ENCODE measurements at places on chromosomes 2 and 18. TPM values are rescaled to one million over a fixed set of nuclear protein-coding genes. Genes with fewer than 3 reads are reported as not detected.

GRCh38 chr18:79519751-79520477 is 124.2 kb downstream of the NFATC1 start:
- no peaks in the 10 kb centered on the region for H3K4me1 ChIP-seq
- no peak overlapping the region for H3K4me3 ChIP-seq
- H3K27ac ChIP-seq, result no peak overlapping the region
- no peaks in the 10 kb centered on the region for H3K27me3 ChIP-seq
- DNase-seq, result no peak

DNA sequence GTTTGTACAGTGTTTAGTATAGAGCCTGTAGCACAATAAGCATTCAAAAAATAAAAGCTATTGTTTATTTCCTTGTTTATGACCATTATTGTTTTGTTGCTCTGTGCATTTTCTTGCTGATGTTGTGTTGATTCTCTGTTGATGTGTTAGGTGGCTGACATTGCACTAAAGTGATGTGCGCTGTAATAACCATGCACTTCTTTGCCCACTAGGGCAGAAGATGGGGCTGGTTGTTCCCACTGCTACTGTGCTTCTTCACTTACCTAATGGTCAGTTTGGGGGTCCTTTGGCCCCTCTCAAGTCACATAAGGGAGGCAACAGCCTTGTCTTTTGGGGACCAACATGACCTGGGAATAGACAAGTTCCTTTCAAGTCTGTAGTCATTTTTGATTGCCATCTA is 6.0 kb downstream of the SCG2 start:
- H3K27ac ChIP-seq, result no peak overlapping the region
- no peak for DNase-seq
- no peaks in the 10 kb centered on the region for H3K27me3 ChIP-seq
- no peaks in the 10 kb centered on the region for H3K36me3 ChIP-seq
- H3K4me1 ChIP-seq, result no peaks in the 10 kb centered on the region
- H3K4me3 ChIP-seq, result no peak overlapping the region

DNA sequence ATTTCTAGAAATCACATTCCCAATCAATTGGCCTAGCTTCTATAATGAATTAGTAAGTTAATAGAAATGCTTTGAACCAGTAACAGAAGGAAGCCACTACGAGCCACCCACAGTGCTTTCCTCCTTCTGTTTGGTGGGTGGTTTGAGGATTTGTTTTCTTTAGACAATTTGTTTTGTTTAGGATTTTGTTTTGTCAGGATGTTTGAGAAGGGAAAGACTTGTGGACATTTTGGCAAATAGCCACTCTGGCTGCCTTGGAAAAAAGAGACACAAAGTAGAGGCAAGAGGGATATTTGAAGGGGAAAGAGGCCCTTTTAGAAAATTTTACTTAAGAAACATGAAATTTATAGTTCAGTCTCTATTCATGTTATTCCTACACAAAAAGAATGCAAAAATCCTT is 47.7 kb downstream of the TANK start:
- no peak overlapping the region for H3K27ac ChIP-seq
- no peak overlapping the region for H3K4me3 ChIP-seq
- no peak for DNase-seq
- H3K4me1 ChIP-seq, result no peaks in the 10 kb centered on the region
- no peaks in the 10 kb centered on the region for H3K27me3 ChIP-seq

DNA sequence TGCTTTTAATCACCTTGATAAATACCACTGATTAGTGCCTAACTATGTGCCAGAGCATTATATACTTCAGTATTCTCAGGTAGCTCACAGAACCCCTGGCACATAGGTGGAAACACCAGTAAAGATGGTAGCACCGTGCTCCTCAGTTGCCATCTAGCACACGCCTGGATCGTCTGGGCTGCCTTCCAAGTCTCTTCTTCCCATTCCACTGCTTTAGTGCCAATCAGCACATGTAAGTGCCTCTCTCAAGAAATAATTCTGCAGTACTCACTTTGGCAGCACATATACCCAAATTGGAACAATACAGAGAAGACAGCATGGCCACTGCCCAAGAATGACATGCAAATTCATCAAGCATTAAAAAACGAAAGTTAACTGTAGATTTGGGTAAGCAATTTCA is 13.0 kb downstream of the POLR2D start:
- H3K4me3 ChIP-seq, result no peak overlapping the region
- DNase-seq, result no peak
- H3K27ac ChIP-seq, result no peak overlapping the region
- H3K27me3 ChIP-seq, result no peaks in the 10 kb centered on the region
- peaks cover 43% of the 10 kb centered on the region for H3K36me3 ChIP-seq

GRCh38 chr18:66668706-66669105 is 64.8 kb upstream of the CDH19 start:
- no peak for DNase-seq
- H3K36me3 ChIP-seq, result no peaks in the 10 kb centered on the region
- H3K27me3 ChIP-seq, result no peaks in the 10 kb centered on the region
- H3K4me3 ChIP-seq, result no peak overlapping the region
- H3K4me1 ChIP-seq, result no peaks in the 10 kb centered on the region

DNA sequence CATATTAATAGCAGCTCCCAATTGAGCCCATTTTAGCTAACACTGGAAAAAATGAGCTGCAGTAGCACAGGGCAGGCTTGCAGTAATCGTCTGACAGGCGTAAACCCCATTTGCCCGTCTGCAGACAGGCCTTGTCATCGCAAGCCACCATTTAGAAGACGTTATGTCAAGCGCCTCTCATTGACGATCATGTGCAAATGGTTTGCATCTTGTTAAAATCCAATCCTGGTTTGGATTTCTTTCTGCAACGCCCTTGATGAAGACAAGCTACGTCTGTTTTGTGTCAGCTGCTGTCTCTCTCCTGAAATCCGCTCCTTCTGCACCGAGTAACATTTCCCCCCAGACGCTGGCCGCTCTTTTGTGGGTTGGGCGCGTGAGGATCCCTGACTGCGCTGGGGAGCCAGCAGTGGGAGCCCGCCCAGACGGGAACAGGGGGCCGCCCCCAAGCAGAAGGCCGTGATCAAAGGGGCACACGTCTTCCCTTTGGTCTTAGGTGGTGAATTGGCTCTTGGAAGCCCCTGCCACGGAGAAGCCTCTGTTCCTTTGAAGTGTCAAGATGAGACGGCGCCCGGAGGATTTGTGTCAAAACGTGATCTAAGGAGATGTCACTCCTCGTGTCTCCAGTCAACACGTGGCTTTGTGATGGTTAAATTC is 84.2 kb upstream of the GPC1 start:
- no peak overlapping the region for H3K27ac ChIP-seq
- no peaks in the 10 kb centered on the region for H3K27me3 ChIP-seq
- no peaks in the 10 kb centered on the region for H3K36me3 ChIP-seq
- DNase-seq, result no peak
- H3K4me3 ChIP-seq, result no peak overlapping the region
- H3K4me1 ChIP-seq, result peaks cover 24% of the 10 kb centered on the region

- H3K4me1 ChIP-seq, result peaks cover 22% of the 10 kb centered on the region
- no peaks in the 10 kb centered on the region for H3K36me3 ChIP-seq
- no peak overlapping the region for H3K27ac ChIP-seq
- DNase-seq, result no peak
Observed at GRCh38 chr2:136022396-136023146, 37.1 kb upstream of the DARS1 start.

DNA sequence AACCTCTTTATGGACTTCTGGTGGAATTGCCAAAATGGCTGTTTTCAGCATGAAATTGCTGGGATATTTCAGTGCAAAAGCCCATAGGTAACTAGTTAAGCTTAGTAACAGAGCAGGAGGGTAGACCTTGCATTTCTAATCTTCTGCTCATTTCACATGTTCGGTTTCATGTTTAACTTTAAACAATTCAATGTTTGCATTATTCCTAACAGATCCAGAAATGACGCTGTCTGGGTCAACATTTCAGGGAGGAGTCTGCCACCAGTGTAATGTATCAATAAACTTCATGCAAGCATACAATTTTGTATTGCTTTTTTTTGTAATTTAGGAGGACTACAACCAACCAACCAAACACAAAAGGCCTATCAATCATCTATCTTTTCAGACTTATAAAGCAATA is 22.4 kb downstream of the CABYR start:
- H3K4me1 ChIP-seq, result no peaks in the 10 kb centered on the region
- H3K36me3 ChIP-seq, result peaks cover 33% of the 10 kb centered on the region
- H3K27ac ChIP-seq, result no peak overlapping the region
- no peak for DNase-seq
- H3K4me3 ChIP-seq, result no peak overlapping the region

GRCh38 chr2:218861645-218862318 is 2.2 kb downstream of the WNT6 start:
- peaks cover 36% of the 10 kb centered on the region for H3K4me1 ChIP-seq
- no peak overlapping the region for H3K27ac ChIP-seq

DNA sequence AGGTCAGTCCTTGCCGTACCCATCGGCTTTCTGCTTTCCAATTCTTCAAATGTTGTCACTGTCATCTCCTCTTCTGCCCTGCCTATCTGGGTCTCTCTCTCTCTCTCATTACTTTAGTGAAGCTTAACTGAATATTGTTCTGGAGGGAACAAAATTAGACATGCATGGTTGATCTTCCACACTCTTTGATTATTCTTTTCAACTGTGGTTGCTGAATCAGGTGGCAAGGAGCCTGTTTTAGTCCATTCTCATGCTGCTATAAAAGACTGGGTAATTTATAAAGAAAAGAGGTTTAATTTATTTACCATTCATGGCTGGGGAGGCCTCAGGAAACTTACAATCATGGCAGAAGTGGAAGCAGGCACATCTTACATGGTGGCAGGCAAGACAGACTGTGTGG is 157.9 kb downstream of the ARL4C start:
- H3K4me3 ChIP-seq, result no peak overlapping the region
- DNase-seq, result no peak
- peaks cover 11% of the 10 kb centered on the region for H3K4me1 ChIP-seq
- no peaks in the 10 kb centered on the region for H3K36me3 ChIP-seq

Gene UCN
- total RNA-seq, result 1.8 TPM

Gene SKOR2
- total RNA-seq, result not detected

Gene UGT1A6
- total RNA-seq, result not detected

Gene WDR35
- total RNA-seq, result 9.4 TPM

All from esophagus muscularis mucosa (tissue), 4 donors.